Peyer's patch (tissue), 4 donors: ENCODE measurements at places on chromosomes 16 and 17. TPM values are rescaled to one million over a fixed set of nuclear protein-coding genes. Genes with fewer than 3 reads are reported as not detected.

- DNase-seq = no peak
Measured at GRCh38 chr17:46125831-46126230, 67.4 kb downstream of the KANSL1 start.

GRCh38 chr16:1865902-1866690 is 5.9 kb downstream of the MEIOB start:
- DNase-seq = no peak

DNA sequence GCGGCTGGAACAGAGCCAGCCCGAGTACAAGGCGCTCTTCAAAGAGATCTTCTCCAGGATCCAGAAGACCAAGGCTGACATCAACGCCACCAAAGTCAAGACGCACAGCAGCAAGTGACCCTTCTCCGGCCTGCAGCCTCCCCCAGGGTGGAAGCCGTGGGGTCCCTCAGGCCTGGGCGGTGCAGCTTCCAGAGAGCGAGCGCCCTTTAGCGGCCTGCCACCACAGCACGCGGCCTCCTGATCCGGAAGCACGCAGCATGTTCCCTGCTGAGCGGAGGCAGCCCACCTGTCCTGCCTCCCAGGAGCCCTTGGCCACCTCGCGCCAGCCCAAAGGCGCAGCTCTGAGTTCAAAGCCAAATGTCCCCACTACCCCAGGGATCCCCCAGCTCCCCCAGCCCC is 8.5 kb upstream of the MRPL58 start:
- DNase-seq = no peak

DNA sequence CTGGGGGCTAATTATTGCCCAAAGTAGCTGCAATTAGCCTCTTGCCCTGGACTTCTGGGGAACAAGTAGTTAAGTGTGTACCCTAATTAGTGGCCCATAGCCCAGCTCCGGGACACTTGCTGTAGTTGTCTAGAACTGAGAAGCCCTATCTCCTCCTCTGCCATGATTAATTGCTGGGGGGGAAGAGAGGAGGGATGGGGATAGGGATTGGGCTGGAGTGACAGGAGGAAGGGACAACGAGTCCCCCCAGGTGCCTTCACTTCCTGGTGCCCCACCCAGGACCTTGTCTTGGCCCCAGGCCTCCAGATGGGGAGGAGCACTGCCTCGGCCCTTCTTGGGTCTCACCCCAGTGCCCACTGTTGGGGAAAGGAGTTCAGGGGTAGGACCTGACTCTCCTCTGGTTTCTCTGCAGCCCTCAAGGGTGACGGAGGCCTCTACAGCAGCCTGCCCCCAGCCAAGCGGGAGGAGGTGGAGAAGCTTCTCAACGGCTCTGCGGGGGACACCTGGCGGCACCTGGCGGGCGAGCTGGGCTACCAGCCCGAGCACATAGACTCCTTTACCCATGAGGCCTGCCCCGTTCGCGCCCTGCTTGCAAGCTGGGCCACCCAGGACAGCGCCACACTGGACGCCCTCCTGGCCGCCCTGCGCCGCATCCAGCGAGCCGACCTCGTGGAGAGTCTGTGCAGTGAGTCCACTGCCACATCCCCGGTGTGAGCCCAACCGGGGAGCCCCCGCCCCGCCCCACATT is 17.4 kb downstream of the NGFR start:
- DNase-seq = no peak

DNA sequence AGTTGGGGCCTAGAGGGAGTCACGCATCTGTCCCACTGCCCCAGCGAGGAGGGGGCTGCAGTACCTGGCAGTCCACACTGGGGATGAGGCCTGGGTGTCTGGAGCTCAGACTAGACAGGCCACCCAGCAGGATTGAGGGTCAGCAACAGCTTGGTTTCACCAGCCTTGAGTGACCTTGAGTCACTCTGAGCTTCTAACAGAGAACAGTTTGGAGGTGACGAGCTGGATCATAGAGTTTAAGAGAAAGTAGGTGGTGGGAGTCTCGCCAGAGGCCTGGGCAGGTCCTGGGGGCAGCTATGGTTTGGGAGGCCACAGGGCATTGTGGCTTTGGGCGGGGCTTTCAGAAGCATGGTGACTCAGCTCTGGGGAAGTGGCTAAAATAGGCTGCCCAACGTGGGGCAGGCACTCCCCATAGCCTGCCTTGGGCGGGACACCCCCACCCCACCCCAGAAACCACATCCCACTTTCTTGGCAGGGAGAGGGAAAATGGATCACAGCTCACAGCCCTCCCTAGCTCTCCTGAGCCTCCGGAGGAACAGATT is 20.5 kb downstream of the CDC42EP4 start:
- peak; percentile 71 for DNase-seq

- DNase-seq = no peak
Measured at GRCh38 chr17:66578781-66579489, 256.0 kb upstream of the CACNG5 start.

TMIGD1 gene
- 5.0 TPM for total RNA-seq
